GM18507 (cell line): ENCODE measurements at places on chromosomes 7 and 10.

GRCh38 chr10:21754410-21755011, 220.5 kb downstream of the MLLT10 start:
- no peak for DNase-seq

GRCh38 chr7:31096877-31097258, 44.8 kb downstream of the ADCYAP1R1 start:
- no peak for DNase-seq

DNA sequence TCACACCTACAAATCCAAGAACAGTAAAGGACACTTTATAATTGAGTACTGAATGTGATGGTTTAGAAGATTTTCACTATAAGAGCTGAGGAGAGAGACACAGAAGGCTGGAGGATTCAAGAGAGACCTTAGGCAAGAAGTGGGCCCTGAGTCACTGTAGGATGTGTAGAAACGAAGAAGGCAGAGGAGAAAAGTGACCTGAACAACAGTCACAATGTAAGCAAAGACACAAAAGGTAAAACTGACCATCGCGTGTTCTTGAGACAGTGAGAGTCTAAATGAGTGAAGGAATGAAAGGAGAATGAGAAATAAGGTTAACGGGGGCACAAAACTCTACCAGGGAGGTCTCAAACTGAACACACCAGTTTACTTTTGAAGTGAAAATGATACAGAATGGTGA, 298.2 kb upstream of the LRGUK start:
- no peak for DNase-seq

- DNase-seq, result no peak
Measured at GRCh38 chr7:56028942-56029630, 22.2 kb downstream of the PSPH start.

GRCh38 chr10:128047991-128048818, 78.0 kb downstream of the MKI67 start:
- DNase-seq, result no peak

- no peak for DNase-seq
Measured at GRCh38 chr7:76069238-76069638, 21.3 kb downstream of the MDH2 start.

DNA sequence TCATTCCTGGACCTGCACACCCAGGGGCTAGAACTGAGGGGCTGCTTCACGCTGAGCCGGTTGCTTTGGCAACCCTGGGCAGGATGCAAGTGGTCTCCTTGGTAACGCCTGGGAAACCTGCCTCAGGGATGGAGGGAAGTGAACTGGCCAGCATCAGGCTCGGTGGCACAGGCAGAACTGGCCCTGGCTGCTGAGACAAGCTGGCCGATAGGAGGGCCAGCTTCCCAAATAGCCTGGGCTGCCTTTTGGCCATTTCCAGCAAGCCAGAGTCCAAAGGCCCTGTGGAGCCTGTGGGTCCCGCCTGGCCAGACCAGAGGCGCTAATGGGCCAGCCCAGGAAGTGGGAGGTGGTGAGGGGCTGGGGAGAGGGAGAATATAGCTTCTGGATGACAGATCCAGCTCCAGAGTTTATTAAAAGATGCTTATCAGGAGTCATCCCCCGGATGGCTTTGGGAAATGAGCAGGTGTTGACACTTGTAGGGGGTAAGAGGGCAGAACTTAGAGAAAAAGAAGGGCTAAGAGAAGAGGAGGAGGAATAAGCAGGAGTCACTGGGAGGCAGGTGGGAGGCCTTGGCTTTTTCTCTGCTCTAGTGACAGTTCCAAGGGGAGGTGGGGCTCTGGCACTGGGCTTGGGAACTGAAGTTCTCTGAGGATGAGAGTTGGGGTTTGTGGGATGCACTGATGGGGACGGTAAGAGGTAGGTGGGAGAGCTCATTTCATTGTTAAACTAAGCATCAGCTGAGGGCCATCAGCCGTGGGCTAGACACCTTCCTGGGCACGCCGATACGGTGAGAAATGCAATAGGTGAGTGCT, 9.6 kb downstream of the NEURL1 start:
- DNase-seq, result no peak

- no peak for DNase-seq
Measured at GRCh38 chr7:74306004-74306729, 17.0 kb downstream of the CLIP2 start.

GRCh38 chr7:140649556-140650205, 9.1 kb upstream of the DENND2A start:
- no peak for DNase-seq

DNA sequence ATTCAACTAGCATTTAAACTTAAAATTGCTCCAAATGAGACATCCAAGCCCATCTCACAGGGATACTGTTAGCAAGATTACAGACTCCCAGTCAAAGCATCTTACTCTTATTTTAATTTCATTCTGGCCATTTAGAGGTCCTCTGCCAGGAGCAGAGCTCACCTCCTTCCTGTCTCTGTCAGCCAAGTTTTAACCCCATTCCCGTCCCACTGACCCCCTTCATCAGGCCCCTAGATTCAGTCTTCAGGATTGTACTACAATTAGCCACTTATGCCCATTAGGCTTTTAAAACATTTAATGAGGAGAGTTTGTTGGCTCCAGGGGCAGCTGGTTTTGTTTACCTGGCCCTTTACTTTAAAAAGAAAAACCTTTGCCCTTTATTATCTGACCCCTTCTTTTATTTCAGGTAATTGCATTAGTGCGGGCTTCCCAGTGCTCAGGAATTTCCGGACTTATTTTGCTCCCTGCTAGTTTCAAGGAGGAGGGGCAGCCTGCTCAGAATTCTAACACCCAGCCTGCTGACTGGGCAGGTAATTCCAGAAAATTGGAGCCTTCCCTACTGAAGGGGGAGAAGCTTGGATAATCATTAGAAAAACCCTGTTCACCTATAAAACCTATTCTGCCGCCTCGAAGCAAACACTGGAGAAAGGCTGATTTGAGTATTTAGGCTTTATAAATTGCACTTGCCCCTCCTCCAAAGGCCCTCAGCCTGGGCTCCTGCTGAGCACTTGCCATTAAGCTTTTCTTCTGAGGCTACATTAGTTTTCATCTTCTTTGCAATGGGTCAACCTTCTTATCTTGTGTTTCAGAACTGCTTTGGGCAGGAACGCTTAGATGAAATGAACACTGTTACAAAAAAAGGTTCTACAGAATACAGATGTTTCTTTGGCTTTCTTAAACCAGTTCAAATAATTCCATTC, 200.5 kb upstream of the HPS1 start:
- no peak for DNase-seq

- no peak for DNase-seq
Measured at GRCh38 chr10:98217801-98218200, 50.2 kb downstream of the LOXL4 start.

DNA sequence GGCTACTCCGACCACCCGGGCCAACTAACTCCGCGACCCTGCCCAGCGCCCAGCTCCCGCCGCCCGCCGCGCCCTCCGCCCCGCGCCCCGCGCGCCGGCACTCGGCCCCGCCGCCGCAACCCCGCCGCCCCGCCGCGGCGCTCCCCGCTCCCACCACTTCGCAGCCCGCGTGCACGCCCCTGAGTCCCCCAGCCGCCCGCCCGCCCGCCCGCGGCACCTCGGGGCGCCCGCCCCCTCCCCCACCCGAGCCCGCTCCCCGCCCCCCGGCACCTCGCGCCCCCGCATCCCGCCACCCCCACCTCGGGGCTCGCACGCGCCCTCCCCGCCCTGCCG, 598 bp downstream of the JAZF1 start:
- DNase-seq, result no peak

DNA sequence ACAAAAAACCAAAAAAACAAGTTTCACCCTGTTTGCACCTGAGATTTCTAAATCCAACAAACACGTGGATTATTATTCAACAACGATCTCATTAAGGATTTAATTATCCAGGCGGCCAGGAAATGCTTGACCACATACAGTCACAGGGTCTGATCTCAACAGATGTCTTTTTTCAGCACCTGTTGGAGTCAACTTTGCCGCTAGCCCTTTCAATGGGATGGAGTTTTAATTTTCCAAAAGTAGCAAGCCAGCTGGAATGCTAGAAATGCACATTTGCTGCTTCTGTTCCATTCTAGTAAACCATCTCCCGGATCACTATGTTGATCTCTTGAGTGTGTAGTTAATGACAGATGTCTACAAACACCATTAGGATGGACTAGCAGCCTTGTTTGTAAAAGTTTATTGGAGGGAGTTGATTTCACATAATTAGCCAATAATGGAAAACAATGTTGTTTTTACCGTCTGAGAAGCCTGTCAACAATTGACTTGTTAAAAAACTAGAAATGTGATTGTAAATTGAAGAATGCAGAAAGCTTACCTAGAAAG, 64.2 kb upstream of the DKK1 start:
- no peak for DNase-seq

- DNase-seq, result no peak
Measured at GRCh38 chr7:82373926-82374635, 69.5 kb downstream of the CACNA2D1 start.

DNA sequence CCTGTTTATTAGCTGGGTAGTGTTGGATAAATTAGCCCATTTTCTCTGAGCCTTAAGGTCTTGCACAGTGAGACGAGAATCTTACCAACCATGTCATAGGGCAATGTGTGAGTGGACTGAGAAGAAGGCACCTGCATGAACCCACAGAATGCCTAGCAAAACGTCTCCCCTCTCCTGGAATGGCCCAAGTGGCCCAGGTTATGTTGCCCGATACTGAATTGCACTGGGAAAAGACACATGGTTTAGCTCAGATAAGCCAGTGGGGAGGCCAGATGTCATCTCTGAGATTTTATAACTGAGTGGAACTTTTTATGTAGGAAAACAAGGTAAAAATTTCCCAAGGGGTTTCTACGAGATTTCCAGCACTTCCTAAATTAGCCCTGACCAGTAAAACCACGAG, 104.7 kb upstream of the IKZF1 start:
- DNase-seq, result no peak

DNA sequence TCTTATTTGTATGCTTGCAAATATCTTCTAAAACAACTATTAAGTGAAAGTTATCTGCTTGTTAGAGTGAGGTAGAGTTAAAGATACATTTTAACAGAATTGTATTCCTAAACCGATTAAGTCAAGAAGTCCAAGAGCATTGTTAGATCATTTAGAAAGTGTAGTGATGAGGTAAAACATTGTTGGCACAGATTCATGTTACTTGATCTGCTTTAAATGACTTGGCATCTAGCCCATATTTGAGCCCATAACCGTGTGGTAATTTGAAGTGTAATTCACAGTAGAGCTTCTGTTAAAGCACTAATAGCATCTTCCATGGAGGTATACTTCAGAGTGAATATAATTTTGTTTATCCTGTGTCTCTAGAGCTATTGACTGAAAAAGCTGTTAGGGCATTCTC, 62.1 kb downstream of the PTEN start:
- no peak for DNase-seq

DNA sequence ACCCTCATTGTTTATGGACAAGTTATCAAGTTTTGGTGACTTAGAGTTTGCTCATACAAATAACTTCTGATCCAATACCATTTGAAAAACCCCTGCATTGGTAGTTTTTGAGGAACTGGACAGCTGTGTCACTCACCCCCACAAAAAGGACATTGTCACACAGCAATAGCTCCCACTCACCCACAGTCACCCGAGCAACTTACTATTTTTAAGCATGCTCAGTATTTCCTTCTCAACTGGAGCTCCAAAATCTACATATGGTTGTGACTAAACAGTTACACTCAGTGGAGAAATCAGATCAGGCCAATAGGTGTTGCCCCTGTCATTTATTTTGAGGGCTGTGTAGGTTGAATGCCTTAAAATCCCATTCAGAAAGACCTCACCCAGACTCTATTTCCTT, 165.2 kb upstream of the AUTS2 start:
- DNase-seq, result no peak

GRCh38 chr7:82697897-82698296, 254.3 kb upstream of the CACNA2D1 start:
- no peak for DNase-seq

GRCh38 chr7:98733036-98733435, 116.0 kb downstream of the NPTX2 start:
- peak; percentile 40 for DNase-seq

DNA sequence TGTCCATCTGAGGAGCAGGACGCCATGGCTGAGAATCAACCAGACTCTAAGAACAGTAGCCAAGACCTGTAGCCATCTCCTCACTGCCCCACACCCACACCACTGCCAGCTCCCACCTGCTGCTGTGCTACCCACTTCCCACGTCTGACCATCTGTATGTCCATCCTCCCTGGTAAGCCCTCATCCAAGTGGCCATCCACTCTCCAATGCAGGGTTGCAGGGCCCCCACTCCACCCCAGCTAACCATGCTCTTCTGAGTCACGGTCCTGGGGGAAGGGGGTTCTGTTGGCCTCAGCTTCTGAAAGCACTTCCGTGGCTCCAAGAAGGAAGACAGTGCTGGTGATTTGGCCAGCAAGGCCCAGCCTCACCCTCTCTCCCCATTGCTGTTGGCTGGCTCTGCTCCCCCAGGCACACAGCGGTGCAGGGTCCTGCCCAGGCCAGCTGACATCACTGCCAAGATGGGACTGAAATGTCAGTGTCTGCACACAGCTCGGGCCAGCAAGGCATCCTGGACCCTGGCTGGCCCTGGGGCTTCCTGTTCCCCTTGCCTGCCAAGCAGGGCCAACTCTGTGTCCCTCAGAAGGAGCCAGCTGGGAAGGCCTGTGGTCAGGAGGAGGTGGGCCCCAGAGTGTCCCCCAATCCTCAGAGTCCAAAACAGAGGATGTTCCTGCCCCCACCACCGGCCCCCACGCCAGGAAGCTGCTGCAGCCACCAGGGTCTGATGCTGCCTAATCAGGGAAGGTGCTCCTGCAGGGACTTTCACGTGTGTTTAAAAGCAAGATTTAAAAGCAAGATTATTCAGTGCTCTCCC, 17.5 kb downstream of the RASGEF1A start:
- no peak for DNase-seq

GRCh38 chr7:36390199-36391090, 783 bp downstream of the ANLN start:
- DNase-seq, result peak; percentile 18
